ENCODE measurements at places on chromosomes 6 and 20.

GRCh38 chr6:90805619-90806155 is 218.8 kb upstream of the MAP3K7 start:
- DNase-seq = no peak

DNA sequence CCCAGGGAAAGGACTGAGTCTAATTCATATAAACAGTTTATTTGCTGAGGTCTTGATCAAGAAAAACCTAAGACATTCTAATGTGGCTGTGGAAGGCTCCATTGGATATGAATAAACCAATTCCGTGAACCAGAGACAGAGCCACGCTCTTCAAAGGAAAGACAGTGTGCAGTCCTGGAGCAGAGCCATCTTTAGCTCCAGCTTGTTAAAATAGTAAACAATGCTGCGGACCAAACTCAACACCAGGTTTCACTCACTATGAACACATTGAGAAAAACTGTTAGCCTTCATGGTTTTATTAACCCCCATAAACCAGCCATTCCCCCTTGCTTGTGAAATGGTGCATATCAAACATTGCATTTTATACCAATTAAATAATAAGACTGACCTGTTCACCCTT is 61.9 kb downstream of the COL9A1 start:
- no peak for DNase-seq

DNA sequence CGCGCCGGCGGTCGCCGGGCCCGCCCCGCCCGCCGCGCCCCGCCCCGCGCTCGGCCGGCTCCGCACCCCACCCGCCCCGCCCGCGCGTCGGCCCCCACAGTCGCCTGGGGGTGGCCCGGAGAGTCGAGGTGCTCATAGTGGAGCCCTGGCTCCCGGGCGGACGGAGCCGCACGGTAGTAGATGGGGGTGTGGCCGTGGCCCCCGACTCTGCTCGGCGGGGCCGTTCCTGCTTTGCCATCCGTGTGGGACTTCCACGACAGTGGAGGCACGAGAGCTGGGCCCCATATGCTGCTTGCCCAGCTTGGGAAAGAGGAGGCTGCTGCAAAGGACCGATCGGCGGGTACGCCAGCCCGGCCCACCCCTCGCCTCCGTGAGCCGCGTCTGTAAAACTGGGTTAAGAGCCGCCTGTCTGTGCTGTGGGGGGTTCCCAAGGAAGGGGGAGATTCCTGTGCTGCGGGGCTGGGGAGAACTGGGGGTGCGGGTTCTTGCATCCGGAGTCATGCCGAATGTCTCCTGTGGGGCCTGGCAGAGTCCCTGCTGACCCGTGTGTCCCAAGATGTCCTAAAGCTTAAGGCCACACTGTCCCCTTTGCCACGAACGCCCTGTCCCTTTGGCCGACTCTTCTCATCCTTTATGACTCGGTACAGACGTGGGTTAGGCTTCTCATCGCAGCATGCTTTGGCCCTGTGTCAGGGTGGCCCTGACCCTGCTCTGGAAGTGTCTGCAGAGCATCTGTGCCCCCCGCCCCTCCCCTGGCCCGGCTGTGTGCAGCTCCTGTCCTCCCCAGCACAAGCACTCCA is at the start of gene OPRL1:
OPRL1 (plus strand) TSS at position 70 of the 800 bp plus-strand sequence. CDS start 12,639 bp downstream, outside the sequence.
- DNase-seq = no peak

DNA sequence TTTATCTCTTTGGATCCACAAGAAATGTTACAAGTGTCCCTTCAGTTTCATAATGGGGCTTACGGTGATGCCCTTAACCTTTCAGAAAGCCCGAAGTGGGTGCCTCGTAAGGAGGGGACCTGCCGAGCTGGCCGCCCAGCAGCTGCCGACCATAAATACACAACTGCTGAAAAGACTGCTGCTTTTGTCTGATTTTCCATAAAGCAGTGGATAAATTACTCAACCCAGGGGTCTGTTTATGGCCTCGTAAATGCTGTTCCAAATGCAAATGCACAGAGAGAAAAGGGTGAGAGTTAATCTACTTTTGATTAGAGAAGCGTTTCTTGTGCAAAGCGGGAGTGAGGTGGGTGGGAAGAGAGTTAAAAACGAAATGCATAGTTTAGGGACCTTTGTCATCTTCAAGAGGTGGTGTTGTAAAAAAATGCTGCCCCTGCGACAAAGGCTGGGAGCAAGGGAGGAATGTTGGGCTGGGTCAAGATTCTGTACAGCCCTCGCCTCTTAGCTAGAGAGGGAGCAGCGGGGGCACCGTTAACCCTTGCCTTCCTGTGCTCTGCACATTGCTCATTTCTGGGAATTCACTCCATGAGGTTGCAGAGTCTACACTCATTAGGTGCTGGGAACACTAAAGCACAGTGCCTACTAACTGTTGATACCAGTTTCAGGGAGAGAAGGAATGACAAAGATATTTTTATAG is 112.0 kb upstream of the MTHFD1L start:
- DNase-seq = no peak

DNA sequence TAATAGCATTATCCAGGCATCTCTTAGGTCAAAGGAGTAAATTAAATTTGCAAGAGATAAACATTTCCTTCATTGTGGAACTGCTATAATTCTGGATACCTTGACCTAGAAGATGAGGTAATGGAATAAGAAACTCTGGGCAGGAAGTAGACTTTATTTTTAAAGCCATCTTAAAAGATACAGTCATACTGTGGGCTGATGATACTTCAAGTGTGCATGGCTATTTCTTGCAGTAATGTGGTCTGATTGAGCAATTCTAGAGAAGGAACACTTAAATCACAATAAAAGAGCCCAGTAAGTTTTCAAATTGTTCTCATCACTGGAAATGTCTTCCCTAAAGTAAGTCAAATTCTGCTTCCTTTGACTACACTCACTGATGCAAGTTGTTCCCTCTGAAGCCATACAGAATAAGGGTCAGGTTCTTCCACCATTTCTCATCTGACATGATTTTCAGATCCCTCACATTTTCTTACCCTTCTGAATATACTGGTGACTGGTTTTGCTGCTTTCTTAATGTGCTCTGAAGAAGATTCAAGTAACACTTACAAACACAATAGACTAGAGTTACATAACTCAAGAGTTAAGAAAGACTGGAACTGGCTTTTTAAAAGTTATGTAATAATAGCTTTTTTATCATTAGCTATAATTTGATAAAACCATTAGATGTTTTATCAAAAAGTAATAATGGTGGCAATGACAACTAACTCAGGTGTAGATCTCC is 62.6 kb upstream of the TMEM244 start:
- no peak for DNase-seq

- no peak for DNase-seq
Measured at GRCh38 chr6:24076011-24076410, 50.0 kb upstream of the NRSN1 start.
